ENCODE measurements at places on chromosomes 11 and 22. TPM values are rescaled to one million over a fixed set of nuclear protein-coding genes. Genes with fewer than 3 reads are reported as not detected.
A peak's percentile ranks its signal among the peaks of the same experiment; 100 is the strongest.

DNA sequence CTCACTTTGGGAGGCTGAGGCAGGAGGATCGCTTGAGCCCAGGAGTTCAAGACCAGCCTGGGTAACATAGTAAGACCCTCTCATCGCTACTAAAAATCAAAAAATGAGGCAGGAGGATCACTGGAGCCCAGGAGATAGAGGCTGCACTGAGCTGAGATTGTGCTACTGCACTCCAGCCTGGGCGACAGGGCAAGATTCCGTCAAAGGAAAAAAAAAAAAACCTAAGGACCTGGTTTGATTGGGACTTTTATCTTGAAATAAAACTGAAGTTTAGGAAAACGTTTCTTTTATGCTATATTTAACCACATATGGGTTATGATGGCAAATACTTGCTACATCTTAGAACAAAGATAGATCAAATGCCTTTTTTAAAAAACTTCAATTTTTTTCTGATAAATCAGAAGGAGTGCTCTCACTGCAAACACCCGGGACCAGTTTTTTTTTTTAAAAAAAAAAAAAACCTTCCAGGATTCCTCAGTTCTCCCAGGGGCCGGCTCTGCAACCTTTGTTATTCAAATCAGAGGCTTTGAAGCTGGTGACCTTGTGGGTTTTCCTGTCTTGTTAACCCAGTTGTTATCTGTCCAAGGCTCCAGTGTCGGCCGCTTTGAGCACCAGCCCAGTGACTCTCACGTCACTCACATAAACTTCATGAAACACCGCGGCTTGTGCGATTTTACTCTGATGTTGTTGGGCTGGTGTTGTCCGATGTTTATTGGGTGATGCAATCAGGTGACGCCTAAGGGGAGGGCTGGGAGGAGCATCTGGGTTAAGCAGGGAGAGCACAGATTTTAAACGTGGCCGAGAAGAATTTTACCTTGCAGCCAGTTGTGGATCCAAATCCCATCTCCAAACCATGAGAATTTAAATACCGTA lies 24.7 kb upstream of the SLC22A12 start:
- DNase-seq, result no peak

- no peak for DNase-seq
Observed at GRCh38 chr11:128262463-128263345, 324.7 kb downstream of the ETS1 start.

DNA sequence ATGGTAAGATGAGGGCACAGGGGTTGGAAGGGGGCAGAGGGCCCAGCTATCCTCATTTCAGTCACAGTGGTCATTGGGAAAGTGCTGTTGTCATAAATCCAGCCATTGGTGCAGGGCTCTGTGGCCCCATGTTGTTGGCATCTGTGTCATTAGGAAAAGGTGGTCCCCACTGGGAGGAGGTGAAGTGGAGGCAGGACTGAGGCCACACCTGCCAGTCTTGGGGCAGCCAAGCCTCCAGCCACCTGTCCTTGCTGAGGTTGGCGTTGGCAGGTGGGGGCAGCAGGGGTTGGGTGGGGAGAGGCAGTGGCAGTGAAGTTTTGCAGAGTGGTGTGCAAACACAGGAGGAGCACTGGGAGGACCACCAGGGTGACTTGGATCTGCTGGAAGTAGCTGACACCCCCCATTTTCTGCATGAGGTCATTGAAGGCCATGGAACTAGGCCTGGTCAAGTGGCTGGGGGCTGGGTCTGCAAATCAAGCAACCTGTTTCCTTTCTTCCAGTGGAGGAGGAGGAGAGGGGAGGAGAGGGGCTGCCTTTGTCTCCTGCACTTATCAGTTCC lies 25.3 kb downstream of the SLC22A6 start:
- DNase-seq, result no peak

GRCh38 chr11:104098132-104098531 lies 61.7 kb downstream of the DDI1 start:
- no peak for DNase-seq

ANO3 gene
- not detected for total RNA-seq

NRXN2 gene
- total RNA-seq, result 4.6 TPM

PKDREJ gene
- total RNA-seq, result under 0.01 TPM

MS4A1 gene
- 0.23 TPM for total RNA-seq

DNA sequence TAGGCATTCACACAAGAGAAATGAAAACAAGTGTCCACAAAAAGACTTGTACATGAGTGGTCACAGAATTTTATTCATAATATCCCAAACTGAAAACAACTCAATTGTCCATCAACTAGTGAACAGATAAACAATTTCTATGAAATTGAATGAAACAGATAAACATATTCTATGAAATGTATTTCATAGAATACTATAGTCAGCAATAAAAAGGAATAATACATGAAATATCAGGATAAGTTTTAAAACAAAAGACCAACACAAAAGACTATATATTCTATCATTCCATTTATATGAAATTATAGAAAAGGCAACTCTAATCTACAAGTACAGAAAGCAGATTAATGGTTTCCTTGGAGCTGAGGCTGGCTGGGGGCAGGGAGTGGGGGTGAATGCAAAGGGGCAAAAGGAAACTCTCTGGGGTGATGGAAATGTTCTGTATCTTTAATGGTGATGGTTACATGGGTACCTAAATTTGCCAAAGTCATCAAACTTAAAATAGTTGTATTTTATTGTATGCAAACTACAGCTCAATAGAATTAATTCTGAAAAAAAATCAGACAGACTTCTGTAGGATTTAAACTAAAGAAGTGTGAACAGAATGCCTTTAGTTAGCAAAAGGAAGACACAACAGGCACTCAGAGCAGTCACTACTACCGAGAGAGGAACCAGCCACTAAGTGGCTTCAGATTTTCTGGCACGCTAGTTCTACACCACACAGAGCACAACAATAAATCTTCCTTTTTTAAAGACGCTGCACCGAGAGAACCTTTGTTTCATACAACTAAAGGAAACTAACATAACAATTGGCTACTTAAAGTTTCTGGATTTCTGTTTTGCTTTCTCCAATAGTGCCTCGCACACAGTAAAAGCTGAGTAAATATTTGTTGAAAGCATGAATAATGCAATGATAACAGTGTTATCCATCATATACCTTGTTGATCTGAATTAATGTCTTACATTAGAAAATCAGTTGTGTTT lies 15.4 kb downstream of the CCDC34 start:
- no peak for DNase-seq

GRCh38 chr11:37574361-37574760 lies 976.3 kb upstream of the RAG2 start:
- no peak for DNase-seq

MMP8 gene
- not detected for total RNA-seq

DNA sequence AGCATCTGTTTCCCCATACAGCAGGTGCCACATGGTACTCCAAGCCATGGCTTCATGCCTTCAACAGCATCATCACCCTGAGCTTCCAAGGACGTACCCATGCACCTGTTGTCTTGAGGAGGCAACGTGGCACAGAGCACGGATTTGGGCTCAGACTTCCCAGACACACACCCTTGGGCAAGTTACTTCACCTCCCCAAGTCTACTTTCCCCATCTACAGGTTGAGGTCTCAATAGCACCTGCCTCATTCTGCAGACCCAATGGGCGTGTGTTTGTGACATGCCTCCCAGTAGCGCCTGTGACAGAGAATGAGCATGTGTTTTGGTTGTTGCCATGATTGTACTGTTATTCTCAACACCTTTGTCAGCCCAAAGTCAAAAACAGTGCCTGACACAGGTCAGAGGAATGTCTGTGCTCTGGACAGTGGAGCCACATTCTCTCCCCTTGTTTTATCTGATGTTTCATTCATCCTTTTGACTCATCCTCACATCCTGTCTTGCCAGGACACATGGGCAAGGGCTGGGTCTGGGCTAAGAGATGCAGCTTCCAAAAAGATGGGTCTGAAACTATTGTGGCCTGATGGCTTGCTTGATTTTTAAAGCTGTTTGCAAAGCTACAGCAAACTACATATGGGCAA lies 53.4 kb upstream of the CCND1 start:
- DNase-seq, result no peak

- DNase-seq, result no peak
Observed at GRCh38 chr11:27705873-27706820, 5.9 kb upstream of the BDNF start.

DNA sequence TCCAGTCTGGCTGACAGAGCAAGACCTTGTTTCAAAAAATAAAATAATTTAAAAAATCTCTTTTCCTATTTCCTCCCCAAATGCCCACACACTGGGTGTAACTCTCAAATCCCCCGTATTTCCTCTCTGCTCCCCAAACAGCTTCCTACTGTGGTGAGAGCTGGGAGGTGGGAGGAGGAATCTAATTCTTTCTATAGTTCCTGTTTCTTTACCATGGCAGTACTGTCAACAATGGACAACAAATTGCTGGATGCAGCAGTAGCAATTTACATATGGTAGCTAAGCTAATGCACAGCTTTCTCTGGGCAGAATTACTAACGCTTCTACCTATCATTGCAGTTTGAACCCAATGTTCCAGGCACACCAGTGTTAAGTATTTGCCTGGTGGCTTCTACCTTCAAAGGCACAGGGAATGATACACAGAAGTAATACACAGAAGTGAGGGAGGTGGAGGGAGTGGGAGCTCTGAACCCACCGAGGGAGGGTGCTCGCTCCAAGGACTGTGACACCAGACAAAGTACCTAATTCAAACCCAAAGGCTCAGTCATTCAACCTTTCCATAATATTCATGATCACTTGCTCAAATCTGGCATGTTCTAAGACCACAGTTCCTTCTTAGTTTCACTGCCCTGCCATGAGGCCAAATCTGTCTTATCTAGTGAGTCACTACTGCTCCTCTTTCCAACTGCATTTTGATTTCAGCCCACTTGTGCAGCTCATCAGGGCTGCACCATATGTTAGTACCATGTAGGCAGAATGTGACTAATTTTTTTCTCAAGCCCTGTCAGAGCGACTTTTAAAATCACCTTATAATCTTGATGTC lies 37.9 kb downstream of the CELF1 start:
- DNase-seq, result no peak

KRTAP5-2 gene
- not detected for total RNA-seq

DNA sequence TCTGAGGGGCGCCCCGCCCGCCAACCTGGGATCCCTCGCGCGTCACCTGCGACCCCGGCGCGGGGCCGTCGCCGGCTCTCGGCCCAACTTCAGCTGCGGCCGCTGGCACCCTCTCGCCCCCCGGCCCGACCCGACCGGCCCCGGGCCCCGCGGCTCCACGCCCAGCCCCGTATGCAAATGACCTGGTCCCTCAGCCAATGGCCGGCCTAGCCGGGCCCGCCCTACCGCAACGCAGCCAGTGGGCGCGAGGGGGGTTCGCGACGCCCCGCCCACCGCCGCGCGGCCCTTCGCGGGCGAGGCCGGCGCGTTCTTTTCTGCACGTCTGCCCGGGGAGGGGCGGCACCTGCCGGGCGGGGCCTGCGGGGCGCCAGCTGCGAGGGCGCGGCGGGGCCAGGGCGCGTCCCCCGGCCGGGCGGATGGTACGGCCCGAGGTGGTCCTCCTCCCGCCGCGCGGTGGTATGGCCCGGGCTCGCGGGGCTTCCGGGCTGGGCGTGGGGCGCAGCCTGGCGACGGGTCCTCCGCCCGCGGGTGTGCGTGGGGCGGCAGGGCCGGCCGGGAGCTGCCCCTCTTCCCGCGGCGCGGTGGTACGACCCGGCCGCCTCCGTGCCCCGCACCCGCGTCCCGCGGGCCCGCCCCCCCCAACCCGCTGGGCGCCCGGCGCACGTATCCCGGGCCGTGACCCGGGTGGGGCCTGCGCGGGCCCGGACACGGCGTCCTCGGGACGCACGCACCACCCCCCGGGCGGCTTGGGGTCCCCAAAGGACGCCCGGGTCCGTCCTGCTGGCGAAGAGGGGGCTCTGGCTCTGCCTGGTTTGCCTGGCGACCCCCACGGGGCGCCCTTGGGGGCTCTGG lies 7.7 kb upstream of the PHRF1 start:
- peak; percentile 96 for DNase-seq

GRCh38 chr11:113351068-113351450 lies 36.5 kb upstream of the ANKK1 start:
- DNase-seq, result no peak

- no peak for DNase-seq
Observed at GRCh38 chr22:26406118-26406517, 22.9 kb upstream of the ASPHD2 start.

Measured in esophagus muscularis mucosa (tissue), 4 donors.